Foreskin keratinocyte (primary cell): ENCODE measurements at places on chromosomes 16 and 17.

DNA sequence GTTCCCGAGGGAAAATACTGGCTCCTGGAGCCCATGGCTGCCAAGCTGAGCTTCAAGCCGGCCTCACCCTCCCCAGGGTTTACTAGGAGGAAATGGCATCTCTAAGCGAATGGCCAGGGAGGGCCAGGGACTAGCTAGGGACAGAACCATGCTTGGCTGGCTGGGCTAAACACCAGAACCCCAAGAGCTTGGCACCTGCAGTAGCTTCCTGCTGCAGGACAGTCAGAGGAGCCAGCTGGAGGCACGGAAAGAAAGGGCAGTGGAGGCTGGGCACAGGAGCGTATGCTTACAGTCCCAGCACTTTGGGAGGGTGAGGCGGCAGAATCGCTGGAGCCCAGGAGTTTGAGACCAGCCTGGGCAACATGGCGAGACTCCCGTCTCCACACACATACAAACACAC, 33.7 kb downstream of the PEMT start:
- DNase-seq, result no peak

- DNase-seq, result no peak
Measured at GRCh38 chr17:76840884-76841775, 27.1 kb upstream of the MGAT5B start.

DNA sequence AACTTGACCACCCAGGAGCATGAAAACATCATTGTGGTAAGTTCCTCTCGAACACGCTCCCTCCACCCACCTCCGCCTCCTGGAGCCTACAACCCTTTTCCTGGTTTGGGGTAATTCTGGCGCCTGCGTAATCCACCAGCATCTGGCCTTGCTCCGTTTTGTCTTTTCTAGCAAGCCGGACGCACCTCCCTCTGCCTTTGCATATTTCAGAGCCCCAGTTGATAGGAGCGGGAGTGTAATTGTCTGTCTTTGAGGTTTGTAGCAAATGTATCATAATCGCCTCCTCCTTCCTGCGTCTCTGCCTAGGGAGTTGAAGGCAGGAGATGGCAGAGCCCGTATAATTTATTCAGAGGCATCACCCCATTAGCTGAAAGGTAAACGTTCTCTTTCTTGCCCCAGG, 121.3 kb upstream of the PLCG2 start:
- DNase-seq, result no peak

- DNase-seq, result no peak
Measured at GRCh38 chr16:88636488-88637265, 1.7 kb upstream of the IL17C start.

DNA sequence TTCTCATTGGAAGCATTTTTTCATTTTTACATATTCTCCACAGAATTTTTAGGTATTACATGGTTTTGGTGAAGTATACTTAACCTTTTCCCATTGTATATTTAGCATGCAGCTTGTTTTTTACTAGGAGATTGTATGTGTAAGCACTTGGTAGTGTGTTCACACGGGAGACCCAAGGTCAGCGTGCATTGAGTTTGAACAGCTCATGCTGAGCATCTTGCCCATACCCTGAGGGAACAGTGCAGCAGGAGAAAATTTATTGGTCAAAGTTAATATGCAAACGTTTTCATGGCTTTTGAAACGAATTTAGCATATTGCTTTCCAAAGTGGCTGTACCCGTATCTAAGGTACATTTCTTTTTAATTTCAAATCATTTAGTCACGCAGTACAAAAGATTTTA, 168.7 kb downstream of the MRTFB start:
- DNase-seq, result no peak

DNA sequence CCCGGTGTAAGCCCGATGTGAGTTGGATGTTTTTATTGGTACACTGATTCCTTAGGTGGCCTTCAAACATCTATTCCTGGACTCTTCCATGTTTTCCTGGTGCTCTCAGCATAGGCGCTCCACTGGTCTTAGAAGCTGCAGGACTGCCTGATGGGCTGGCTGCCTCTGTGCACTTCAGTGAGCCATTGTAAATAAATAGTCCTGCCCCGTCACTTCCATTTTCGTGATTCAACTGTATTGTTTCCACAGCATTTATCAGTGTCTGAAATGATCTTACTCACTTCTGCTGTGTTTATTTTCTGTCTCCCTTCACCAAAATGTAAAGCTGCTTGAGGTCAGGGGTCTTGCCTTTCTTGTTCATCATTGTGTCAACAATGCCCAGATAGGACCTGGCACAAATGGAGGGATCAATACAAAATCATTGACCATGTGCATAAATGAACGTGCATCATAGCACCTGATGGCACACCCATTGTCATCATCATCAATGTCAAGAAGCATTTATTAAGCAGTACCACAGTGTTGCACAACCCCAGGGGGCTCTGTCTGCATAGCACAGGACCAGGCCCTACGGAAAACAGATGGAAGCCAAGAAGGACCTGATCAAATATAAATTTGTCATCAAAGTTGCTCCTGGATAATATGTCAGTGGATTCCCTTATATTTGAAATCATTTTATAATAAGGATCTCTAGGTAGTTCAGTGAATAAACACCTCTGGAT, 66.6 kb upstream of the CPHXL start:
- no peak for DNase-seq

GRCh38 chr17:27996202-27997043, 46.1 kb upstream of the NLK start:
- DNase-seq, result no peak

GRCh38 chr16:31025339-31025738, 8.0 kb upstream of the STX4 start:
- no peak for DNase-seq
